GM12864 (cell line): ENCODE measurements at places on chromosomes 13 and 19.

DNA sequence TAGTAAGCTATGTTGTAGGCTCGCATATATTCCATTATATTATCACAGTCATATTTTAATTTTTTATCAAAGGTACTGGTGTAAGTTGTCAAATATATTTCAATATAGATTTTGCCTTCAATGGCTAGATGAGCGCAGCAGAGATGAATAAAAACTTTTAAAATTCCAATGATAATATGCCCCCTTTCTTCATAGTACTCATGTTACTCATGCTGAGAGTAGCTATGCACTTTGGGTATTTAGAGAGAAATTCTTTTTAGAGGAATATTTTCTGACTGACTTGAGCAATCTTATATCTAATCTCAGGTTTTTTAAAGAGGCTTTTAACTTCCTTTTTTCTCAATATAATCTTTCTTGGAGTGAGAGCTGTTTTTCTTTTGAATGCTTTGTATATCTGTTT, 11.4 kb downstream of the ZNF254 start:
- DNase-seq, result no peak

- no peak for DNase-seq
Observed at GRCh38 chr13:40355126-40355724, 311.2 kb downstream of the FOXO1 start.

DNA sequence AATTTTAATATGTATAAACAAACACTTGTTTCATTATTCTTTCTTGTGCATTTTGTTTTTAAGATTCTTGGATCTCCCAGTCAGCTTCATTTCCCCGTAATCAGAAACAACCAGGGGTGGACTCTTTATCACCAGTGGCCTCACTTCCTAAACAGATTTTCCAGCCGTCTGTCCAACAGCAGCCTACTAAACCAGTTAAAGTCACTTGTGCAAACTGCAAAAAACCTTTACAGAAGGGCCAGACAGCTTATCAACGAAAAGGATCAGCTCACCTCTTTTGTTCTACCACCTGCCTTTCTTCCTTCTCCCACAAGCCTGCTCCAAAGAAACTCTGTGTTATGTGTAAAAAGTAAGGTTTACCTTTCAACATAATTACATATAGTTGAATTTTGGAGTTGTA, 44.3 kb downstream of the ZMYM2 start:
- no peak for DNase-seq

- DNase-seq, result no peak
Observed at GRCh38 chr19:47155148-47155547, 24.5 kb downstream of the SAE1 start.

- no peak for DNase-seq
Observed at GRCh38 chr19:31099515-31100205, 249.6 kb downstream of the TSHZ3 start.

- no peak for DNase-seq
Observed at GRCh38 chr13:91357613-91358386, 10.3 kb downstream of the MIR17HG start.
